ENCODE measurements at places on chromosomes 2 and 18. TPM values are rescaled to one million over a fixed set of nuclear protein-coding genes. Genes with fewer than 3 reads are reported as not detected.

DNA sequence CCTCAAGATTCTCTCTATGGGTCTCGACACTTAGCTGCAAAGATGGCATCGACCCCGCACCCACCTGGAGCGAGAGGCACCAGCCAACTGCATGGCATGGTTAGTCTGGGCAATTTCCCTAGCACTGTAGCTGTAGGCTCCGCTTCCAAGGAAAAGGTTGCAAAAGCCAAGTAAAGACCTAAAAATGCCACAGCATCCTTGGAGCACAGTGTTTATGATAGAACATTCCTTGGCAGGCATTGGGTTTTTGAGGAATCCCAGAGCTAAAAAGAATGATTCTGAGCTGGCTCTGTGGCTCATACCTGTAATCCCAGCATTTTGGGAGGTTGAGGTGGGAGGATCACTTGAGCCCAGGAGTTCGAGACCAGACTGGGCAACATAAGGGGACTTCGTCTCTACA, 22.9 kb downstream of the QPCT start:
- H3K4me1 ChIP-seq = no peaks in the 10 kb centered on the region
- H3K27me3 ChIP-seq = peaks cover 45% of the 10 kb centered on the region
- H3K36me3 ChIP-seq = no peaks in the 10 kb centered on the region
- DNase-seq = no peak
- H3K27ac ChIP-seq = no peak overlapping the region

- DNase-seq = no peak
- no peak overlapping the region for H3K4me3 ChIP-seq
- no peak overlapping the region for H3K27ac ChIP-seq
- H3K4me1 ChIP-seq = no peaks in the 10 kb centered on the region
- H3K36me3 ChIP-seq = no peaks in the 10 kb centered on the region
Measured at GRCh38 chr18:68083131-68083530, 566.6 kb upstream of the DSEL start.

- no peaks in the 10 kb centered on the region for H3K27me3 ChIP-seq
- H3K4me1 ChIP-seq = peaks cover 50% of the 10 kb centered on the region
- H3K36me3 ChIP-seq = peaks cover under 1% of the 10 kb centered on the region
- H3K27ac ChIP-seq = no peak overlapping the region
- DNase-seq = no peak
Measured at GRCh38 chr2:30219886-30220875, 11.2 kb upstream of the LBH start.

DNA sequence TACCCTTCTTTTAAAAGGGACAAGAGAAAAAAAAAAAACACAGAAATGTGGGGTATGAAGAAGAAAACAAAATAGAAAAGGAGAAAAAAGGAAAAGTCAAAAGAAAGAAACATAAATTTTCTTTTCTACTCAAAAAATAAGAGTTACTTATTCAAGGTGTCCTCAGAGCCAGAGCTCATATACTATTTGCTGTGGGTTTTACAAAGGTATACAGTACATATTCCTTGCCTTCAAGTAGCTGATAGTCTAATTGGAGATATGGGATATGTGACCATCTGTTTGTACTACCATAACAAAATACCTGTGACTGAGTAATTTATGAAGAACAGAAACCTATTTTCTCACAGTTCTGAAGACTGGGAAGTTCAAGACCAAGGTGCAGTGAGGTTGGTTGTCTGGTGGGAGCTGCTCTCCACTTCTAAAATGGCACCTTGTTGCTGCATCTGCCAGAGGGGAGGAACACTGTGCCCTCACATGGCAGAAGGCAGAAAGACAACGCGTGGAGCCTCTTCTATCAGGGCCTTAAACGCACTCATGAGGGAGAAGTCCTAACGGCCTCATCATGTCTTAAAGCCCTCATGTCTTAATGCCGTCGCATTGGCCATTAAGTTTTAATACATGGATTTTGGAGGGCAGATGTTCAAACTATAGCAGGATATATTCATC, 33.9 kb downstream of the NBAS start:
- H3K4me3 ChIP-seq = no peak overlapping the region
- DNase-seq = no peak
- H3K36me3 ChIP-seq = peaks cover 6% of the 10 kb centered on the region
- H3K27me3 ChIP-seq = no peaks in the 10 kb centered on the region
- H3K27ac ChIP-seq = no peak overlapping the region

GRCh38 chr2:128369602-128370467, 51.2 kb upstream of the HS6ST1 start:
- H3K4me1 ChIP-seq = peaks cover 6% of the 10 kb centered on the region
- H3K27me3 ChIP-seq = no peaks in the 10 kb centered on the region
- no peak overlapping the region for H3K4me3 ChIP-seq
- H3K36me3 ChIP-seq = no peaks in the 10 kb centered on the region
- H3K27ac ChIP-seq = no peak overlapping the region

DNA sequence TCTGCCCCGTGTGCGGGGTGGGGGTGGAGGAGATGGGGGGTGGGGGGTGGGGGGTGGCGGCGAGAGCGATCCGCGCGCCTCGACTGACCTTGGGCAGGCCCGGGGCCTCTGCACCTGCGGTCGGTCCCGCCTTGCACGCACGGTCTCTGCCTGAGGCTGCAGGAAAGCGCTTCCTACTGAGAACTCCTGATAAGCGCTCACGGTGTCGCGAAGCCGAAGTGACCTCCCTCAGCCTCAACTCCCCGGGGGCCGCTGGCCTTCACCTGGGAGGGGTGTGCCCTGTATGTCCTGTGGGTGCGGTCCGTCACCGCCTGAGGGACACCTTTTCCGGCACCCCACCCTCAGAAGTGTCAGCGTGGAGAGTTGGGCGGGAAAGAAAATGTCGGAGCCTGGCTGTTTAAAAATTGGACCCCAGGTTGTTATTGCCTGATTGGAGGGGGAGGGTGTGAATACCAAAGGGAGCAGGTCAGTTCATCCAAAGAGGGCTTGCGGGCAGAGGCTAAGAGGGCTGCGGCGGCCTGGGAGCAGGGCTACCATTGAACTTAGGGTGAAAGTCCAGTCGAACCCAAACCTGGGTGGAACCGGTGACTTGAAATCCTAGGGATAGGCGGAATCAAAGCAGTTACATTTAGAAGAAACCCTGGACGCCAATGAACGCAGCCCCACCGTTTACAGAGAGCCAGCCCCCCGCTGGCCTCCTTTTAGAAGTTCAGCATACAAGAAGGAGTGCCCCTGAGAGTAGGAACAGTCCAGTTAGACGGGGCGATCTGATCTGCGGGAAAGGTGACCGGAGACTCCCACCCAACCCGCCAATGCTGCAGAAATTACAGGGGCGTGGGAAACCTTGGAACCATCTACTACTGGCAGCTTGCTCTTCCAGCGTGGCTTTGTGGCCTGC, 1.2 kb downstream of the MAL start:
- DNase-seq = peak; percentile 38
- peaks cover 2% of the 10 kb centered on the region for H3K36me3 ChIP-seq
- H3K4me3 ChIP-seq = peak overlapping the region; percentile 97
- no peaks in the 10 kb centered on the region for H3K27me3 ChIP-seq
- peak overlapping the region; percentile 27 for H3K27ac ChIP-seq

GRCh38 chr2:73930386-73930785, 3.7 kb downstream of the DGUOK start:
- DNase-seq = no peak
- H3K27me3 ChIP-seq = no peaks in the 10 kb centered on the region
- peaks cover 77% of the 10 kb centered on the region for H3K4me1 ChIP-seq
- no peak overlapping the region for H3K4me3 ChIP-seq
- H3K36me3 ChIP-seq = peaks cover 7% of the 10 kb centered on the region

GRCh38 chr2:108942888-108943287, 46.1 kb downstream of the EDAR start:
- no peak for DNase-seq
- H3K4me3 ChIP-seq = no peak overlapping the region
- peaks cover 25% of the 10 kb centered on the region for H3K4me1 ChIP-seq
- H3K27ac ChIP-seq = no peak overlapping the region
- H3K36me3 ChIP-seq = peaks cover 14% of the 10 kb centered on the region

- H3K36me3 ChIP-seq = no peaks in the 10 kb centered on the region
- no peak for DNase-seq
- no peaks in the 10 kb centered on the region for H3K27me3 ChIP-seq
- H3K27ac ChIP-seq = peak overlapping the region; percentile 33
- H3K4me1 ChIP-seq = peaks cover 68% of the 10 kb centered on the region
Measured at GRCh38 chr2:28357948-28358667, 34.5 kb upstream of the FOSL2 start.

NEMP2 gene
- total RNA-seq = 22.3 TPM

RESP18 gene
- not detected for total RNA-seq

DNA sequence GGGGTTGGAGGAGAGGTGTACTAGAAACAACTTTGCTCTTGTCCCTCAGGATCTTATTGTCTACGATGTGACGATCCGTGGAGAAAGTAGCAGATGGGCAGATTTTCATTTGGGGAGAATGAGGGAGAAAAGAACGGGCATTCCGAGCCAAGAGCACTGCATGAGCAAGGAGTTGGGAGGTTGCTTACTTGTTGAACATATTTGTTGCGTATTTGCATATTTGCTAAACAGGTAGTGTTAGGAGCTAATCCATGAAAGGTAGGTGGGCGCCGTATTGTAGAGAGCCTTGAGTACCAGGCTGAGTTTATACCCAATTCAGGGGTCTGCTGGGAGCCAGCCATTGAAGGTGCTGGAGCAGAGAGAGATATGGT, 490 bp downstream of the BCS1L start:
- peak overlapping the region; percentile 69 for H3K27ac ChIP-seq
- peaks cover 10% of the 10 kb centered on the region for H3K36me3 ChIP-seq
- H3K4me3 ChIP-seq = peak overlapping the region; percentile 95
- peaks cover 44% of the 10 kb centered on the region for H3K4me1 ChIP-seq
- no peaks in the 10 kb centered on the region for H3K27me3 ChIP-seq

DNA sequence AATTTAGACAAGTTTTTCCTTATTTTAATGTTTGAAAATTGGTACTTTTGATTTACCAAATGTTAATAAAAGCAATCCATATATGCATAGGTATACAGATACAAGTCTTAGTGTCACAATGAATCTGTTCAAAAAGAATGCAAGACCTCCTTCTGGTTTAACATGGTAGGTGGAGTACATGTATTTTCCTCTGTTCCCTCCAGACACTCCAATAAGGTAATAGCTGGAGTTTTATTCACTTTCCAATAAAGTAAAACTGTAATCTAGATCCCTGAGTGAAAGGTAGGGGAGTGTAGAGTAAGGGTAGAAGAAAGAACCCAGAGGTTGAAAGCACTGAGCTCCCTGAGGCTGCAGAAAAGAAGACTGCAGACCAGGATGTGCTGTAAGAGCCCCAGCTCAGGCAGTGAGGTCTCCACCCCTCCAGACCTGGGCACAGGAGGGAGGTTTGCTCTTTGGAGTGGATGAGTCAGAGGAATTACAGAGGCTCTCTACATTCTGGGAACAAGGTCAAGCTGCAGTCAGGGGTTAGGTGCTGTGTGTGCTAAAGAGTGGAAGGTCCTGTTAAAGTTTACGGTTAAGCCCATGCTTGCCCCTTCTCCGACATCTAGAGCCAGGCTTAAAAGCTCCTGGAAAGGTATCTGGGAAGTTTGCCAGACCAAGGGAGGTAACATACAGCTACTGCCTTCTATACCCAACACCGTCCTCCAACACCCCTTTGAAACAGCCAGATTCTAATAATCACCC, 27.6 kb upstream of the STAT1 start:
- no peaks in the 10 kb centered on the region for H3K27me3 ChIP-seq
- peaks cover 17% of the 10 kb centered on the region for H3K36me3 ChIP-seq
- peaks cover 39% of the 10 kb centered on the region for H3K4me1 ChIP-seq
- H3K27ac ChIP-seq = peak overlapping the region; percentile 11

DNA sequence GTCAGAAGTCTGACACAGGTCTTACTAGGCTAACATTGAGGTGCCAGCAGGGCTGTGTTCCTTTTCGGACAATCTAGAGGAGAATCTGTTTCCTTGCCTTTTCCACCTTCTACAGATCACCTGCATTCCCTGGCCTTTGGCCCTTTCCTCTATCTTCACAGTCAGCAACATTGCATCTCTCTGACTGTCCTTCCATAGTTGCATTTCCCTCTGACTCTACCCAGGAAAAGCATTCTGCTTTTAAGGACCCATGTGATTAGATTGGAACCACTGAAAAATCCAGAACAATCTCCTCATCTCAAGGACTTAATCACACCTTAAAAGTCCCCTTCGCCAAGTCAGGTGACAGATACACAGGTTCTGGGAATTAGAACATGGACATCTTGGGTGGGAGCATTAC, 181.5 kb downstream of the SLC8A1 start:
- no peaks in the 10 kb centered on the region for H3K4me1 ChIP-seq
- H3K27ac ChIP-seq = no peak overlapping the region
- no peaks in the 10 kb centered on the region for H3K36me3 ChIP-seq
- DNase-seq = no peak
- no peak overlapping the region for H3K4me3 ChIP-seq

- H3K4me3 ChIP-seq = no peak overlapping the region
- no peaks in the 10 kb centered on the region for H3K27me3 ChIP-seq
- no peaks in the 10 kb centered on the region for H3K36me3 ChIP-seq
- no peaks in the 10 kb centered on the region for H3K4me1 ChIP-seq
- DNase-seq = no peak
Measured at GRCh38 chr18:22065311-22065710, 104.1 kb upstream of the GATA6 start.

- no peak overlapping the region for H3K27ac ChIP-seq
- peaks cover 32% of the 10 kb centered on the region for H3K36me3 ChIP-seq
- DNase-seq = no peak
Measured at GRCh38 chr2:231795525-231796327, 9.5 kb downstream of the COPS7B start.

- no peak overlapping the region for H3K4me3 ChIP-seq
- no peak overlapping the region for H3K27ac ChIP-seq
- H3K4me1 ChIP-seq = no peaks in the 10 kb centered on the region
- DNase-seq = no peak
- H3K36me3 ChIP-seq = no peaks in the 10 kb centered on the region
- H3K27me3 ChIP-seq = no peaks in the 10 kb centered on the region
Measured at GRCh38 chr2:198408171-198408570, 603.8 kb downstream of the PLCL1 start.

GRCh38 chr2:54572262-54572635, 116.1 kb downstream of the SPTBN1 start:
- DNase-seq = peak; percentile 31
- H3K36me3 ChIP-seq = peaks cover 10% of the 10 kb centered on the region
- H3K4me3 ChIP-seq = peak overlapping the region; percentile 75
- no peaks in the 10 kb centered on the region for H3K27me3 ChIP-seq
- H3K27ac ChIP-seq = peak overlapping the region; percentile 97

PMAIP1 gene
- total RNA-seq = 96.5 TPM

- no peak for DNase-seq
- no peak overlapping the region for H3K27ac ChIP-seq
- no peak overlapping the region for H3K4me3 ChIP-seq
- peaks cover 3% of the 10 kb centered on the region for H3K36me3 ChIP-seq
- no peaks in the 10 kb centered on the region for H3K4me1 ChIP-seq
- peaks cover 5% of the 10 kb centered on the region for H3K27me3 ChIP-seq
Measured at GRCh38 chr2:2484301-2484700, 153.2 kb upstream of the MYT1L start.

INPP5D gene
- 64.8 TPM for total RNA-seq

DNA sequence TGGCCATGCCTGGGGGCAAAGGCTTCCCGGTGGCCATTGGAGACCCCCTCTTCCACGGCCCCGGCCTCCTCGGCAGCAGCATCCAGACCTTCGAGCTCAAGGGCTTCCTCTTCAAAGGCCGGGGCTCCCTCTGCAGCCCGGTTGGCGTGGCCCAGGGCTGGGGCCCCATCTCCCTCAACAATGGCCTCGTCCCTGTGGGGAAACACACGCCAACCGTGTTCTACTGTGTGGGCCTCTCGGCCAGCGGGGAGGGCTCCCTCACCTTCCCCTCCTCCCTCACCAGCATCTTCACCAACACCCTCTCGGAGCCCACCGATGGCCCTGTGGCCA, 2.7 kb downstream of the RTP5 start:
- no peaks in the 10 kb centered on the region for H3K27me3 ChIP-seq
- no peaks in the 10 kb centered on the region for H3K36me3 ChIP-seq
- peaks cover 28% of the 10 kb centered on the region for H3K4me1 ChIP-seq
- no peak overlapping the region for H3K4me3 ChIP-seq

GRCh38 chr2:341017-341542, 53.2 kb upstream of the ALKAL2 start:
- peaks cover 40% of the 10 kb centered on the region for H3K27me3 ChIP-seq
- peaks cover 4% of the 10 kb centered on the region for H3K4me1 ChIP-seq
- H3K27ac ChIP-seq = no peak overlapping the region
- no peak overlapping the region for H3K4me3 ChIP-seq
